Globus pallidus (tissue), 1 donor: ENCODE measurements at places on chromosomes 5 and 9.

GRCh38 chr5:59116231-59116865 lies 533.5 kb downstream of the RAB3C start:
- DNase-seq = no peak

- no peak for DNase-seq
These were observed 449.6 kb upstream of the BRINP1 start for GRCh38 chr9:119818726-119819435.

DNA sequence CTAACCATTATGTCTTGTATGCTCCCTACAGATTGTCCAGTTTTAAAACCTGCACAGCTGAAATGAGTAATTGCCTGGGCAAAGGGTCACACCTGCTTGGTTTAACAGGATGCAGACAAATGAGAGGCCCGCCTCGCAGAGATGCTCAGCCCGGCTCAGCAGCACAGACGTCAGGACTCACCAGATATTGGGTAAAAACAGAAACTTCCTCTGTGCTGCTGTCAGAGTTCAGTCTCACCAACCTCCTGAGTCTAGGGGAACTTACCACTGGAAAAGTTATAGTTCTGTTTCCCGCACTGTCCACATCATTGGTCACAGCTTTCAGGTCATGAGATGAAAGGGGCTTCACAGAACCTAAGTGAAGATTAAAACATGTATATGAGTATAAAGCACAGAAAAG lies 152.5 kb downstream of the ESM1 start:
- peak; percentile 33 for DNase-seq

DNA sequence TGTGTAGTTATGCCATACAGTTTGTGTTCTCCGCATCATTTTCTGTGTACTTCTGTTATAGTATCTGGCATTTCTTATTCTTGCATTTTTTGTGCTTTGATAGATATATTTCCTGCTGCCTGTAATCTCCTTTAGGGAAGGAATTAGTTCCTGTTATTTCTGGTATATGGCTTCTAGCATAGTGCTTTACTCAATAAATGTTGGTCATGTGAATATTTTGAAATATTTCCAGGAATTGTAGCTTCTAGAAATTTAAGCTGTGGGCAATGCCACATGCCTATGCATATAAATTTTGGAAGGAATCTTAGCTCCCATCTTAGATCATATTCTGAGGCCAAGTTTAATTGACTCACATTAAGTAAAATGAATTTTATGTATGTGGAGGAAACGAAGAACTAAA lies 11.5 kb upstream of the PRRC1 start:
- no peak for DNase-seq

GRCh38 chr5:166582416-166582815 lies 1709.0 kb upstream of the WWC1 start:
- no peak for DNase-seq

DNA sequence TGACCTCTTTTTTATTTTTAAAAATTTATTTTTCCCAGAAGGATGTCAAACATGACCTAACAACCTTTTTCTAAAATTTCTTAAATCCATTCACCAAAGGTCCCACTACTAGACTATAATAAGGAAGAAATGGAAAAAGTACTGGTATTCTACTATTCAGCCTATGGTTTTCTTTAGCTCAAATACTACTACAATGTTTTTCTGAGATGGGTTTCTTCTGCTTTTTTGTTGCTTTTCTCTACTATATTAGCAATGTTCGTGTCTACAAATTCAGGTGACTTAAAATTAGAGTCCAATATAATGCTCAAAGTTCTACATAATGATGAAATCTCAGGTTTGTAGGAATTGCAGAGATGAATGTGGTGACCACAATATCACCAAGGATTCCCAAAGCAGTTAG lies 7.9 kb downstream of the ERP44 start:
- DNase-seq = no peak

- peak; percentile 85 for DNase-seq
These were observed 139.8 kb downstream of the MPDZ start for GRCh38 chr9:13139641-13140171.

GRCh38 chr5:58136406-58136805 lies 323.5 kb downstream of the PLK2 start:
- no peak for DNase-seq

GRCh38 chr9:113929634-113930389 lies 53.7 kb downstream of the ZNF618 start:
- DNase-seq = no peak

- no peak for DNase-seq
These were observed 277.7 kb downstream of the NR2F1-AS1 start for GRCh38 chr5:93303291-93303691.

- DNase-seq = no peak
These were observed 30.1 kb downstream of the FRMD3 start for GRCh38 chr9:83508067-83508466.

DNA sequence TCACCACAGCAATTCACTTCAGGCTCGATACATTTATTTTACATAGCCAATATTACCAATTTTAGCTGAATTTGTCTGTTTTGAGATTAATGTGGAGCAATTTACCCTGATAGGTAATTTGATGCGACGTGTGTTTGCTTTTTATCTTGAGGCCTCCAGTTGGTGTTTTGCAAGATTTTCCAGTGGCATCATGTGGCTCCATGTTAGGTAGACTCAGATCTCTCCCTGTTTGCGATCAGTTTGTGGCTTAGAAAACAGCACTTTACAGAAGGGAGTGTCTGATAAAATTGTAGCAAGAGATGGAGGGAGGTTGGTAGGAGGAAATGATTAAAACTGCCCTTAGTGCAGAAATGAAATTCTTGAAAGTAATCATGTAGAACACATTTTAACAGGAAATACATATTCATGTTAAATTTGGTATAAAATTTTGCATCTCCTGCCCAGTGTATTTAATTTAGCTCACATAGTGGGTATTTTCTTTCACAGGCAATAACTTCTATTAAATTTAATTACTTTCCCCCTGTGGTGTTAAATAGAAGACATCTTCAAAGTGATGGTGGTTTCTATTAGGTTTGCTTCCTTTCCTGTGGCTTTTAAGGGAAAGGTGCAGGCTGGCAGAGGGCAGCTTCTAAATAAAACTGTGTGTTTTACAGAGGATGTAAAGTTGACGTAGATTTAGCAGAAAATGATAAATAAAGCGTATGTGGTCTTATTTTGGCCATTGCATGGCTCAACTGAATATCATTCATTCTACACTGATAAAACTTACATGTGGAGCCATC lies 135.8 kb downstream of the KDM4C start:
- no peak for DNase-seq

DNA sequence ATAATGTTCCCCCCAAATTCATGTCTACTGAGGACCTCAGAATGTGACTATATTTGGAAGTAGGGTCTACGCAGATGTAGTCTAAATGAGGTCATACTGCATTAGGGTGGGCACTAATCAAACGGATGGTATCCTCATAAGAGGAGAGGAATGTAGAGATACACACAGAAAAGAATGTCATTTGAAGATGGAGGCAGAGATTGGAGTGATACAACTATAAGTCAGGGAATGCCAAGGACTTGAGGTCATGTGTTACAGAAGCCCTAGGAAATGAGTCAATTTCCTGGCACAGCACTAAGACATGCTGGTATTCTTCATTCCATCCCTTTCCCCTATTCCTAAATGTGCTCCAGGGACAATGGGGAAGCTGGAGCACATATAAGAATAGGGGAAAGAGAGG lies 758 bp upstream of the PDCD1LG2 start:
- no peak for DNase-seq

GRCh38 chr9:94441796-94442195 lies 113.1 kb upstream of the PCAT7 start:
- DNase-seq = no peak

DNA sequence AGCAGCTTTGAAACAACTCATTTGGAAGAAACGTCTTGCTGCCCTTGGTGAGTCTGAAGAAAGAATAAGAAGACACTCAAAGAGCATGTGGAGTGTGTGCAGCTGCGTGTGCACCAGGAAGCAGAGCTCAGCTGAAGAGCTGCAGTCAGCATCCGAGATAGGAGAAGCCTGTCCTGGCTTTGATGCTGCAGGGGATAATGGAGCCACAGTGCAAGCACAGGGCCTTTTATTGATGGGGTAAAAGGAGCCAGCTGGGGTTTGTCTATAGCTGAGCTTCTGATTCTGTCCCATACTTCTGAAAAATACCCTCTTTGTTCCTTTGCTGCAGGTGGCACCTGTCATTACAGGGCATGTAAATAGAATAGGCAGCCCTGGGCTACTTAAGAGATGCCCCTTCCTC lies 375.7 kb upstream of the ZNF462 start:
- DNase-seq = peak; percentile 73

- no peak for DNase-seq
These were observed 4.6 kb upstream of the DNLZ start for GRCh38 chr9:136368190-136368589.

DNA sequence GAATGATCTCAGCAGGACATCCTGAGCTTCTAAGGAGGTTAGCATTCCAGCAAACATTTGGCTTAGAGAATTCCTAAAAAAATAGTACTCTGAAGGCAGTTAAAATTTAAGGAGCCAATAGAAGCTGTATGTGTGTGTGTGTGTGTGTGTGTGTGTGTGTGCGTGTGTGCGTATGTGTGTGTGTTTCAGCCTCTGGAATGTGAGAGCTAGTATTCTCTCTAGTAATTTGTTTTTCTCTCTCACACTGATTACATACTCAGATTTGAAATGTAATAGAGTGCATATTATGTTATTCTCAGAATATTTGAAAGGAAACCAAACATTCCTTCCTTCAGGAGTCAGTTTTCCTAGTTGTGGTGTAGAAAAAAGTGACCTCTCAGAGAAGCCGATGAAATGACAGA lies 279.6 kb downstream of the TMEM38B start:
- DNase-seq = no peak

DNA sequence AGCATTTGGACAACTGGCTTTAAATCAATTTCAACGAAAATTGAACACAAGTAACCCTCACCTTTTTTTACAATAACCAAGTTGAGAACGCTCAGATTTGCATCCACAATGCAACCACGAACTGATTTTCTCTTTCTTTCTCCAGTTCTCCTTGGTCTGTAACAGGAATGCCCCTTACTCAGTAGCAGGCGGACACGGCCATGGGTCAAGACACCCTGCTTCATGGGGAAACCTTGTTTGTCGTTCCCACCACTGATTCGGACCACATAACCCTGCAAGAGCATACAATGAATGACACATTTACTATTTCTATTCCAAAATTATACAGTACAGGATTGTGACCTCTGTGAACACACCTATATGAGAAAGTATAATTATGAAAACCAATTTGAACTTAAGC lies 1.4 kb downstream of the RPS6 start:
- no peak for DNase-seq

- DNase-seq = peak; percentile 79
These were observed 83.4 kb downstream of the RAPGEF1 start for GRCh38 chr9:131656356-131657036.

GRCh38 chr9:76510041-76510440 lies 51.1 kb downstream of the GCNT1 start:
- DNase-seq = no peak

DNA sequence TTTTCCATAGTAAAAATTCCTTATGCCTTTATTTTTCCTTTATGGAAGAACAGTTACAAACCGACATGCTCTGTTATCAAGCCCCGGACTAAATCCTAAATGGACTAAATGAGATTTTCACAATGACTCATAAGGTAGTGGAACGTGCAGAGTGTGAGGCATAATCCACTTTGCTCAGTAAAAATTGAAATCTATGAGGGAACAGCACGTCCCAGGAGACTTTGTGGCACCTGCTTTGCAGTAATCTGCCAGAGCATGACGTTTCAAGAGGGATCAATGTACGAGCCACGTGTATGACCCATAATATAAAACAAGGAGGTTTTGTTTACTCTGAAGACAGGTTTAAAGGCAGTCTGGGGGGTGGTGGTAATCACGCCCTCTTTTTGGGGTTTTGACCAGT lies 83.8 kb upstream of the GNA14 start:
- DNase-seq = no peak

GRCh38 chr5:11234501-11234911 lies 473.5 kb upstream of the DAP start:
- DNase-seq = no peak

DNA sequence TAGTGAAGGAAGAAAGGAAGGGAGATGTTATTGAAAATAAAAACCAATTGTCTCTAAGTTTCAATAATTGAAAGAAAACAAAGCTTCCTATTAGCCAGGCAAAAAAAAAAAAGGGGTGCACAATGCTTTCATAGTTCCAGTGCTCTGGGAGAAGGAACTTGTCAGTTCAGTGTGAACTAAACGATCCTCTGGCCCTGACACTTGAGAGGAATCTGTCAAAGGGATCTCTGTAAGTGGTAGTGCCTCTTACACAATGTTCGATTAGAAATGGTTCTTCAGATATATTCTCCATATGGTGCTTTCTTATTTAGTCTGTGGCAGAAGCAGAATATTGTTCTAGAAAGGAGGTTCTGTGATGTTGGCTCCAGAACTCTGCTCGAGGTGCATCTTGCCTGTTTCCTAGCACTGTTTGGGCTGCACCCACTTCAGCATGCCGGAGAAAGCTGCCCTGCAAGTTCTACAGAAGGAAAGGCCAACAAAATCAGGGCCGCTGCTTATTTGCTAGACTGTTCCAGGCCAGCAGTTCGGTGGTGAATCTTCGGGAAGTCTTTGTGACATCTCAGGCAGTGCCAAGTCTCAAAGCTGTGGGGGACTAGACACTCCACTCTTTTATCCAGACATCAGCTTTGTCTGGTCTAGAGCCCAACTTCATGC lies 90.9 kb downstream of the PIK3R1 start:
- DNase-seq = no peak

GRCh38 chr9:130860458-130861316 lies 25.6 kb downstream of the ABL1 start:
- no peak for DNase-seq

DNA sequence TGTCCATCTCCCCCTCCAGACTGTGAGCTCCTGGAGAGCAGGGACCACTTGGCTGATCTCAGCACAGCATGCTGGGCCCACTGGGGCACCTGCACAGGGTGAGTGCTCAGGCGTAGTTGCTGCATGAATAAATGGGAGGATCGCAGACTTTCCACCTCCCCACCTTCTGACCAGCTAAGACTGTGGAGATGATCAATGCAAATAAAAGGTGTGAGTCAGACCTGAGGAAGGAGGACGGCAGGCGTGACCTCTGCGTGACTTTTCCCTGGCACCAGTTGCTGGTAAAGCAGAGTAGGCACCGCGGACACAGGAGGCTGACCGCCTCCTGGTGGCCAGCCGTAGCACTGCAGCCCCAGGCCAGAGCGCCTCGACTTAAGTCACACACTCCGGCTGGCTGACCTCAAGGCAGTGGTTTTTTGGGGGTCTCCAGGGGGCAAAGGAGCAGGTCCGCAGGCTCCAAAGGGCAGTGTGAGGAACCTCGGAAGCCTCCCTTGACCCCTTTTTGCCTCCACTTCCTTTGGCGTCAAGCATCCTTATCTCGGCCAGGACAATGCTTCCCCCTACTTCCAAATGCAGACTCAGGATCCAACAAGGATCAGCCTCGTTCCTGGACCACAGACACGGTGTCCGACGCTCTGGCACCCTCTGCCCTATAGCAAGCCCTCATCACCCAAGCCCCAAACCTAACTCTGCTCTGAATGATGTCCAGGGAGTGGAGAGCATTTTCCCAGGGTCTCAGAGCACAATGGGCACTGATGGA lies 12.7 kb upstream of the TDRD7 start:
- peak; percentile 38 for DNase-seq
